ENCODE measurements at places on chromosomes 16 and 17.

GRCh38 chr17:43019418-43019817 is 2.8 kb downstream of the VAT1 start:
- no peak for DNase-seq

DNA sequence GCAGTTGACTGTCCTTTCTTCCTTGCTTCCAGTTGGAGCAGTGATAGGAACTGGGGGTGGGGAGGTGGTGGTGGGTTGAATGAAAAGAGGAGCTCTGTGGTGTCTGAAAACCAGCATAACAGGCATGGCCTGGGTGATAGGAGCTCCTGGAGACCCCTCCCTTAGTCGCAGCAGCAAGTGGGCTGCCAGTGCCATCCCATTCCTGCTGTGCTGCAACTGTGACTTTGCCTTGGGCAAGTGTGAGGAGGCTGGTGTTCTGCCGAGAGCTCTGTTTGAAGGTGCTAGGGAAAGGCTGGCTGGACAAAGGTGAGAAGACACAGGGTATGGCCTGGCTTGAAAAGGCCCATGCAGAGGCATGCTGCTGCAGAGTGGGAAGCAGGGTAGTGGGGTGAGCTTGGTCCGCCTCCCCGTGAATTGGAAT is 2.7 kb upstream of the CDK5R1 start:
- DNase-seq: no peak

GRCh38 chr17:46141645-46142044 is 51.6 kb downstream of the KANSL1 start:
- DNase-seq: no peak

DNA sequence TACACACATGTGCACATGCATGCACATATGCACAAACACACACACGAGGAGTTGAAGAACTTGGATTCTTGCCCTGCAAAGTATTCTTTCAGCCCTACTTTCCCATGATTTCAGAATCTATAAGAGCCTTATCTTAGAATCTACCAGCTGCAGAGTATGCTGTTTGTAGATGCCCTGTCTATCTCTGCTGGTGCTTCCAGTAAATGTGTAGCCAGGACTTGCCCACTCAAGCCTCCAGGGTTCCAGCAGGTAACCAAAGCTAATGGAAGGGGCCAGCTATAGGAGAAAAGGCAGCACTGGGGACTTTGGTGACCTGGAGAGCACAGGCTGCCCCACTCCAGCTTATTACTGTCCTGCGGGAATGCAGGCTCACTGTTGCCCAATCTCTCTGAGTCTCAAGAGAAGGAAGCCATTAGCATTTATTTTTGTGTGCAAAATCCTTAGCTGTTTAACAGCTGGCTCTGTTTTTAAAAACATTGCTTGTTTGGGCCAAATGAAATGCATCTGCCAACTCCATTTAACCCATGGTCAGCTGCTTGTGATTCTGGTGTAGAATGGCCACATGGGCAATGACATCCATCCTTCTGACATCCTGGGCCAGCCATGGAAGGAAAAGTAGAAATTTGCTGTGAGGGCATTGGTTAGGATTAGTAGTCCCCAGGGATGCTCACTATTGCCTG is 28.6 kb upstream of the XYLT1 start:
- no peak for DNase-seq

DNA sequence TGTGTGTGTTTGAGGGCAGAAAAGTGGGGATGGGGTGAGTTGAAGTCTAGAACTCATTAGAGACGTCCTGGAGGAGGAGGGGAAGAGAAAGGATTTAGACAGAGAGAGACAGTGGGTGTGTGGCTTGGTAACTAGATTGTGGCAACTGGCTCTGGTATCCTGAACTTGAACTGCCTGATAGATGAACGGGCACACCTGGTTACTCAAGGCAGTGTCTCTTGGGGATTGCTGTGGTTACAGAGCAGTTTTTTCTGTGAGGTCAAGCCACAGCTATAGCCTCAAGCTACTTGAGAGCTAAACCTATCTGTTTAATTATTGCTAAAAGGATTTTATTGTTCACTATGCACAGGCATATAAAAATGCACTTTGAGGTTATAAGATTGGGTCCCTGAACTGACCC is 29.8 kb upstream of the MYH2 start:
- no peak for DNase-seq

GRCh38 chr16:89034573-89034961 is 57.6 kb upstream of the CBFA2T3 start:
- no peak for DNase-seq

DNA sequence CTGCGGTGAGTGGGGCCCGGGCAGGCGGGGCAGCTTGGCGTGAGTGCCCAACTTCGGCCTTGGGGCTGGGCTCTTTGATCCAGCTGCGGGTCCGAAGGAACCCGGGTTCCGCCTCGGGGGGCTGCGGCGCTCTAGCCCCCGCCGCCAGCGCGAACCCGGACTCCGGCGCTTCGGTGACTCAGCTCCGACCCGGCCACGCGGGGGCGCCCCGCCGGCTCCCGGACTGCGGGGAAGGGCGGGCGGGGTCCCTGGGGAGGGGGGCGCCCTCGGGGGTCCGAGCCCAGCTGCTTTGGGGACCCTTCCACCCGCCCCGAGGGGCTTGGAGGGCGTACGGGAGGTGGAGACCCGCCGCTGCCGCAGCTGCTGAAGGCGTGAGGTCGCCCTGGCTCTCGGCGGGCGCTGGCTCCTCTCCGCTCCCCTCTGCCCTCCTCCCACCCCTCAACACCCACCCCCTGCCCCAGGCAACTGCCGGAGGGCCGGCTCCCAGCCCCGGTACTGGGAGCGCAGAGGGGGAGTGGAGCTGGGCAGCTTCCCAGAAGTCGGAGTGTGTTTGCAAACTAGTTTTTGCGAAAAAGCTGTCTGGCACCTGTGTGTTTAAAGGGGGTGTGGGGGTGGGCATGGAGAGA is 516 bp downstream of the CPNE2 start:
- no peak for DNase-seq

- DNase-seq: no peak
Observed at GRCh38 chr17:58956997-58957724, 149.5 kb downstream of the TRIM37 start.

- no peak for DNase-seq
Observed at GRCh38 chr17:17784657-17785267, 52.0 kb downstream of the SREBF1 start.

DNA sequence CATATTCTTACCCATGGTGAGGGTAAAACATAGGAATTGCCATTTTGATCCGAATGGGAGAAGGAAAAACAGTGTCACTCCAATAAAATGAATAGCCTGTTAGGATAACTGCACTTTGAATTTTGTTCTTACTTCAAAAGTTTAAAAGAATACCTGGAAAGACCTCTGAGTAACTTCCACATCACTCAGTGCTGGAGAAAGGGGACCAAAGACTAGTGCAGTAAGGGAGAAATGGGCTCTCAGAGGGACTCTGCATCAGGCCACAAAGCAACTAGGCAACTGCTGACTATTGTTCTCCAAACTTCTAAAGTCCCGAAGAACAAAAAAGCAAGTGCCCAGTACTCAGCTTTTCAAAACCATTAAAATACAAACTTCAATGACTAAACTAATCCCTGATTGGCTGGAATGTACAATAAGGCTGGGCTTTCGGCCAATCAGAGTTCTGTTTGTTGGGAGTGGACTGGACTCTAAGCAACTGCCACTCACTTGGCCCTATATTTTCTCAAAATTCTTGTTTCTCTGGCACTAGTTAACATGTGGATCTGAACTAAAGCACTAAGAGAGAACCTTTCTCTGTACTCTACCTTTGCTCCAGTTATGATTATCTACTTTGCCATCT is 6.2 kb downstream of the DNAJC7 start:
- DNase-seq: no peak

GRCh38 chr17:71934520-71934919 is 186.3 kb upstream of the SOX9 start:
- DNase-seq: no peak

DNA sequence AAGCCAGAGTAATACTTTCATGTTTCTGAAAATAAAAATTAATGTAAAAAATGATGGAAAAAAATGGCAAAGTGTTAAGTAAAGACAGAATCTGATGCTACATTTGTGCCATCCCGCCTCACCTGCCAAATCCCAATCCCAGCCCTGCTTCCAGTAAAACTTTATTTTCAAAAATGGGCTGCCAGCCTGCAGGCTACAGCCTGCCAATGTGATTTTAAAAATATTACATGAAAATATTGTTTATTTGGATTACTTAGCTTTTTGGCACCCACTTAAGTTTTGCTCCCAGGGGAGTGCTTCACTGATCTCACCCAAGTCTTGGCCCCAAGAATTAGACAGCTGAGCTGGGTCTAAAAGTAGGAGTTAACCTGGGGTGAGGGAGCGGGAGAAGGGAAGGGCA is 112.8 kb downstream of the C16orf78 start:
- DNase-seq: no peak

All from AG09309 (cell line).